ENCODE measurements at places on chromosomes 3 and 15. TPM values are rescaled to one million over a fixed set of nuclear protein-coding genes. Genes with fewer than 3 reads are reported as not detected.

DNA sequence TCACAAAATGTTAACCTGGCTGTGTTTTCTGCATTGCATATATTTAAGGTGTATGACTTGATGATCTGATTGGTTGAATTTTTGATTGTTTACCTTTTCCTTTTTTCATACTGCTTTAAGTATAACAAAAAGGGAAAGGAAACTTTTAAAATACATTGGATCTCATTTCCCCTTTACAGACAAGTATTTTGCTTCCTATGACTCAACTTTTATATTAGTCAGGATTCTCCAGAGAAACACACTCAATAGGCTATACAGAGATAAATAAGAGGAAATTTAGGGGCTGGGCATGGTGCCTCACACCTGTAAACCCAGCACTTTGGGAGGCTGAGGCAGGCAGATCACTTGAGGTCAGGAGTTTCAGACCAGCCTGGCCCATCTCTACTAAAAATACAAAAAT lies 205.8 kb downstream of the TJP1 start:
- no peaks in the 10 kb centered on the region for H3K27me3 ChIP-seq
- no peak overlapping the region for H3K27ac ChIP-seq
- H3K4me1 ChIP-seq, result peaks cover 13% of the 10 kb centered on the region
- no peak overlapping the region for H3K4me3 ChIP-seq
- DNase-seq, result no peak

DNA sequence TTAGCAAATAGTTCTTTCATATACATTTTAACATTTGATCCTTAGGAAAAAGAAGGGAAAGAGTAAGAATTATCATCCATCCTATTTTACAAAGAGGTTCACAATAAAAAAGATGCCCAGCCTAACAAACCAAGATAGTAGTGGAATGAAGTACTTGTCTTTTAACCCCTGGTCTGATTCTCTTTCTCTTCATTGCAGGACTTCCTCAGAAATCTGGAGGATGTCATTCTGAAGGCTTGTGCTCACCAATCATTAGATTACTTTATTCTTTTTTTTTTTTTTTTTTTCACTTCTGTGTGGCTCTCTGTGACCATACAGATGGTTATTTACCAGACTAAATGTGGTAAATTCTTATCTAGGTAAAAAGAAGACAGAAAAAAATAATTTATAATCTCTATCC lies 7.0 kb downstream of the HDGFL3 start:
- peaks cover 35% of the 10 kb centered on the region for H3K4me1 ChIP-seq
- no peak for DNase-seq
- no peak overlapping the region for H3K27ac ChIP-seq
- H3K36me3 ChIP-seq, result no peaks in the 10 kb centered on the region
- H3K27me3 ChIP-seq, result no peaks in the 10 kb centered on the region
- H3K4me3 ChIP-seq, result no peak overlapping the region

- H3K27ac ChIP-seq, result no peak overlapping the region
- H3K4me1 ChIP-seq, result peaks cover 24% of the 10 kb centered on the region
- H3K4me3 ChIP-seq, result no peak overlapping the region
- H3K27me3 ChIP-seq, result peaks cover 11% of the 10 kb centered on the region
Measured at GRCh38 chr3:190326930-190327329, 4.7 kb upstream of the CLDN1 start.

GRCh38 chr15:82870727-82871320 lies 61.4 kb downstream of the WHAMM start:
- H3K4me1 ChIP-seq, result peaks cover 10% of the 10 kb centered on the region
- H3K27ac ChIP-seq, result no peak overlapping the region
- DNase-seq, result no peak

- H3K27me3 ChIP-seq, result peaks cover 50% of the 10 kb centered on the region
- no peak for DNase-seq
- H3K27ac ChIP-seq, result no peak overlapping the region
- no peaks in the 10 kb centered on the region for H3K36me3 ChIP-seq
Measured at GRCh38 chr3:4231041-4231440, 72.1 kb upstream of the SETMAR start.

Gene NANOGP8
- 49.6 TPM for total RNA-seq

DNA sequence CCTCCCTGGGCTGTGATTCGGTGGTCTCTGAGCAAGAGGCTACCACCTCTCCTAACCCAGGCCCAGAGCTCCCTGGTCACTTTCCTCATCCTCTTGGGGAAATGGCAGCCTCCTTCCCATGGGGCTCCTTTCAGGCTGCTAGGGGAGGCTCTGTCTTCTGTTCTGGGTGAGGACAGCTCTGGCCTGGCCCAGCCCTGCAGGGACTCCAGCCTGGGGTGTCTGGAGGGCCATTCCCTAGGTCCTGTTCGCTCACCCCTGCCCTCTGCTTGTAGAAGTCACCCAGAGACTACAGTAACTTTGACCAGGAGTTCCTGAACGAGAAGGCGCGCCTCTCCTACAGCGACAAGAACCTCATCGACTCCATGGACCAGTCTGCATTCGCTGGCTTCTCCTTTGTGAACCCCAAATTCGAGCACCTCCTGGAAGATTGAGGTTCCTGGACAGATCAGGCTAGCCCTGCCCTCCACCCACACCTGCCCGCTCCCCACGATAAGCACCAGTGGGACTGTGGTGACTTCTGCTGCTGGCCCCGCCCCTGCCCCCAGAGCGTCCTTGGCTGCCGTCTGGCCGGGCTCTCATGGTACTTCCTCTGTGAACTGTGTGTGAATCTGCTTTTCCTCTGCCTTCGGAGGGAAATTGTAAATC lies 30.9 kb downstream of the PRKCD start:
- H3K4me3 ChIP-seq, result no peak overlapping the region
- DNase-seq, result no peak
- H3K4me1 ChIP-seq, result peaks cover 13% of the 10 kb centered on the region

Gene NRROS
- total RNA-seq, result 5.9 TPM

DNA sequence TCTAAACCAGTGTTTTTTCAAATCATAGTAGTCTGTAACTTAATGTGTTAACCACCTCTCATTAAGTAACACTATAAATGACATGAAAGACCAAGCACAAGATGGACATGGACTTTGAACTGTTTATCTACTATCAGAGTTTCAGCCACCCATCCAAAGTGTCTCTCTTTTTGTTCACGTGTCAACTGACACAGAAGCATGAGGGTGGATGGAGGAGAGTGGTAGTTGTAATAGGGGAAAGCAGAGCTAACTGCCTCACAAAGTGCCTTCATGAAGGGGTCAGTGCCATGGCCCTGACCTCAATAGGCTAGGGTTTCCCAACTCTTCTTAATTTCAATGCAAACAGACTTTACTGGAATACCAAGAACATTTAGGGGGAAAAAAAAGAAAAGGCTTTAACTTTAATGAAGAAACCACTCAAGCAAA lies 32.1 kb upstream of the TRPM7 start:
- H3K36me3 ChIP-seq, result no peaks in the 10 kb centered on the region
- H3K27me3 ChIP-seq, result no peaks in the 10 kb centered on the region
- H3K4me1 ChIP-seq, result no peaks in the 10 kb centered on the region
- no peak overlapping the region for H3K27ac ChIP-seq
- no peak overlapping the region for H3K4me3 ChIP-seq
- no peak for DNase-seq

DNA sequence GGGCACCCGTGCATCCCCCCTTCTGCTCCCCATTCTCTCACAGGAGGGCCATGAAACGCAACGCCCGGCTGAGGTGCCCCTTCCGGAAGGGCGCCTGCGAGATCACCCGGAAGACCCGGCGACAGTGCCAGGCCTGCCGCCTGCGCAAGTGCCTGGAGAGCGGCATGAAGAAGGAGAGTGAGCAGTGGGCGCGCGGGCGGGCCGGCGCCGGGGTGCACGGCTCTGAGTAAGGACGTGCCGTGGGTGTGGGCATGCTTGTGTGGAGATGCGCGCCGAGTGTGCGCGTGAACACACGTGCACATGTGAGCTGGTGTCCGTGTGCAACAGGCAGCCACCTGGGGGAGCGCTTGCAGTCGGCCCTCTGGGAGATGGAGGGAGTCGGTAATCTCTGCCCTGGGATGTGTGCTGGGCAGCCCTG lies 28.1 kb downstream of the NR1I2 start:
- no peaks in the 10 kb centered on the region for H3K36me3 ChIP-seq
- H3K27ac ChIP-seq, result no peak overlapping the region
- H3K27me3 ChIP-seq, result no peaks in the 10 kb centered on the region
- peak overlapping the region; percentile 76 for H3K4me3 ChIP-seq
- peaks cover 7% of the 10 kb centered on the region for H3K4me1 ChIP-seq

DNA sequence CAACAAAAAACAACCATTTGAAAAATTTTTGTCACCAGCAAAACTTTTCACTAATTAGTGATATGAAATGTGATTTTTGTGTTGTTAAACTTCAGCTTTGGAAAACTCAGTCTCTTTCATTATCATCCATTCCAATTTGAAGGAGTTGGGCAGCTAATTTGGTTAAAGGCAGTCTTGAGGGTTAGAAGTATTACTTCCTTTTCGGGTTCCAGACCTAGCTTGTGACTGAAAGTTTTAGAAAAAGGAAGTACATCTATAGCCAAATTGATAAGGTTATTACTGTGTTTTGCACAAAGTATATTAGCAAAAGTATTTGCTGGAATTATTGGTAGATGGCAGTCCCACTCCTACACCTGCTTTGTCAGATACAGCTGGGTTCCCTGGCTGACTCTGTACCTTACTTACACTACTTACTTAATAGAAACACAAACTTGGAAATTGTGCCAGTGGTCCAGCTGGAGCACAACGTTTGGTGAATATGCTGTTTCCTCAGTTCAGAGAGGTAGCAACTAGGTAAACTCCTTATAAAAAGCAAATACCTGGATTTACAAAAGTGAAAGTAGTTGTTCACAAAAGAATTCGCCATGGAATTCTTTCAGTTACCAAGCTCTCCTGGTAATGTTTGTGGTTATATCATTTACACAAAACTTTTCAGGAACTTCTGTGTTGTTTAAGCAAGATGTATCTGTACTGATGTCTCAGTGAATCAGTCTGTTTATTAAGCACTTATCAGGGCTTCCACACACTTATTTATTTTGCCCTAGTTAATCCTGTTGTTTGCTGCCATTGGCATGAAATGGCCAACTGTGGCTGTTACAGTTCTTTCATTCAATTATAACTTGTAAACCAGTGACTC lies 31.6 kb downstream of the TIPARP start:
- no peaks in the 10 kb centered on the region for H3K4me1 ChIP-seq
- DNase-seq, result no peak
- no peak overlapping the region for H3K27ac ChIP-seq
- H3K27me3 ChIP-seq, result no peaks in the 10 kb centered on the region
- no peak overlapping the region for H3K4me3 ChIP-seq

DNA sequence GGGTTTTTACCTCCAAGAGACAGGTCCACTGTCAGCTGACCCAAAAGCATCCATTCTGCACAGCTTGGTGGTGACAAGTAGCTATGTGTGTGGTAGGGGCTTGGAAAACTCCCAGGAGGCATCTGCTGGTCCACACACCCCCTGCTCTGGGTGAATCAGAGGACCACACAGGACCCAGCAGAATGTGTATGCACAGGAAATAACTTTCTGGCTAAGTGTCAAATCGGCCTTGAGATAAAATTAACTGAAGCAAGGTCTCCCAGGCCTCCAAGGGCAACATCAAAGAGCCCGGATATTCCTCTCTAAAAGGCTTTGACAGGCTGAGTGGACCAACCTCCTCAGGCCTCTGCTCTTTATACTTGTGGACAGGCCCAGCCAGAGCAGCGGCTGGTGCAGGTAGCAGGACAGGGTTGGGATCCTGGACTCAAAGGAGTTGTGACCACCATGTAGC lies 66.5 kb downstream of the CTNNB1 start:
- no peaks in the 10 kb centered on the region for H3K36me3 ChIP-seq
- H3K27me3 ChIP-seq, result no peaks in the 10 kb centered on the region
- H3K27ac ChIP-seq, result no peak overlapping the region
- H3K4me1 ChIP-seq, result no peaks in the 10 kb centered on the region
- no peak overlapping the region for H3K4me3 ChIP-seq
- DNase-seq, result no peak

GRCh38 chr3:31701286-31701685 lies 168.6 kb downstream of the STT3B start:
- 0 out of 2 replicates have a peak, but pooled peaks cover 16% of the 10 kb centered on the region for H3K36me3 ChIP-seq
- DNase-seq, result no peak
- H3K4me3 ChIP-seq, result no peak overlapping the region

DNA sequence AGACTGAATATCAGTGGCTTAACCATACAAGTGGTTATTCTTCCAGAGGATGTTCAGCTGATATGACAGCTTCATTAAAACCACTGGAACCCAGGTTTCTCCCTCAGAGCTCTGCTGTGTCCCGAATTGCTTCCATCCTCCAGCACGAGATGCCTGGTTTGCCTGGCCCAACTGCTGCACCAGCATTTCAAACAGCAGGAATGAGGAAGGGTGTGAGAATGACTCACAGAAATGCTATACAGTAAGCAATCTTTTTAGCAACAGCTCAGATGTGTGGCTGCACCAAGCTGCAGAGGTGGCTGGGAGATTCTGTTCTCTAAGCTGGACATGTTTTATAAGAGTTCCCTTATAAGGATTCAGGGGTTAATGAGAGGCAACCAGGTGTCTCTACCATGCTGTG lies 271.0 kb downstream of the GABRG3 start:
- no peak overlapping the region for H3K27ac ChIP-seq
- DNase-seq, result no peak
- H3K4me3 ChIP-seq, result no peak overlapping the region

Gene XCR1
- total RNA-seq, result not detected

GRCh38 chr15:66744610-66745279 lies 42.7 kb downstream of the SMAD6 start:
- peak overlapping the region; percentile 87 for H3K27ac ChIP-seq
- H3K27me3 ChIP-seq, result no peaks in the 10 kb centered on the region
- H3K4me3 ChIP-seq, result no peak overlapping the region
- H3K4me1 ChIP-seq, result peaks cover 54% of the 10 kb centered on the region
- DNase-seq, result peak; percentile 26

DNA sequence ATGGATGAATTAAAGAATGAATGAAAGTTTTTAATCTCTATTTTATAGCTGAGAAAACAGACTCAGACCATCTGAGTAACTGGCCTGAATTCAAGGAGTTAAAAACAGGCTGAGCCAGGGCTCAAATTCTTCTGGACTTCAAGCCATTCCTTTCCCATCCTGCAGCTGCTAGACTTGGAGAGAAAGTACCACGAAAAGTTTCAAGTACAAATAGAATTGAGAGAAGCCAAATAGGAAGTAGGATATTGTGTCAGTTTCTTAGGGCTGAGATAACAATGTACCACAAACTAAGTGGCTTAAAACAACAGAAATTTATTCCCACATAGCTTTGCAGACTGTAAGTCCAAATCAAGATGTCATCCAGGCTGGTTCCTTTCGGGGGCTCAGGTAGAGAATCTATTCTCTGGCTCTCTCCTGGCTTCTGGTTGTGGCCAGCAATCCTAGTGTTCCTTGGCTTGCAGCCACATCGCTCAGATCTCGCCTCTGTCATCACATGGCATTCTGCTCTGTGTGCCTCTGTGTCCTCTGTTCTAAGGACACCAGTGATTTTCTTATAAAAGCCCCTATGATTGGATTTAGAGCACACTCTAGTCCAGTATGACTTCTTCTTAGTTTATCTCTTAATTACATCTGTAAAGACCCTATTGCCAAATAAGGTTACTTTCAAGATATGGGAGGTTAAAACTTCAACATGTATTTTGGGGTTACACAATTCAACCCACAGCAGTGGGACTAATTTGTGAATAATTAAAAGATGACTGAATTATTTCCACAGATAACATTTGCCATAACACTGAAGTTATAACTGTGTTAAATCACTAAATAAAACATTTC lies 25.7 kb upstream of the GOLIM4 start:
- H3K4me1 ChIP-seq, result no peaks in the 10 kb centered on the region
- H3K36me3 ChIP-seq, result no peaks in the 10 kb centered on the region
- DNase-seq, result no peak
- H3K27me3 ChIP-seq, result no peaks in the 10 kb centered on the region
- no peak overlapping the region for H3K4me3 ChIP-seq

Gene MAN2A2
- total RNA-seq, result 17.1 TPM

GRCh38 chr3:68866157-68866556 lies 66.2 kb downstream of the TAFA4 start:
- DNase-seq, result peak; percentile 52
- no peaks in the 10 kb centered on the region for H3K27me3 ChIP-seq
- H3K4me3 ChIP-seq, result no peak overlapping the region
- H3K36me3 ChIP-seq, result no peaks in the 10 kb centered on the region
- no peak overlapping the region for H3K27ac ChIP-seq

Measured in GM23338 (cell line).